Stimulated activated CD4-positive, alpha-beta T cell treated with anti-CD3 and anti-CD28 coated beads, Interleukin-2, amount 100 ng/mL, for 4 hours (primary cell): ENCODE measurements at places on chromosomes 16 and 17.

DNA sequence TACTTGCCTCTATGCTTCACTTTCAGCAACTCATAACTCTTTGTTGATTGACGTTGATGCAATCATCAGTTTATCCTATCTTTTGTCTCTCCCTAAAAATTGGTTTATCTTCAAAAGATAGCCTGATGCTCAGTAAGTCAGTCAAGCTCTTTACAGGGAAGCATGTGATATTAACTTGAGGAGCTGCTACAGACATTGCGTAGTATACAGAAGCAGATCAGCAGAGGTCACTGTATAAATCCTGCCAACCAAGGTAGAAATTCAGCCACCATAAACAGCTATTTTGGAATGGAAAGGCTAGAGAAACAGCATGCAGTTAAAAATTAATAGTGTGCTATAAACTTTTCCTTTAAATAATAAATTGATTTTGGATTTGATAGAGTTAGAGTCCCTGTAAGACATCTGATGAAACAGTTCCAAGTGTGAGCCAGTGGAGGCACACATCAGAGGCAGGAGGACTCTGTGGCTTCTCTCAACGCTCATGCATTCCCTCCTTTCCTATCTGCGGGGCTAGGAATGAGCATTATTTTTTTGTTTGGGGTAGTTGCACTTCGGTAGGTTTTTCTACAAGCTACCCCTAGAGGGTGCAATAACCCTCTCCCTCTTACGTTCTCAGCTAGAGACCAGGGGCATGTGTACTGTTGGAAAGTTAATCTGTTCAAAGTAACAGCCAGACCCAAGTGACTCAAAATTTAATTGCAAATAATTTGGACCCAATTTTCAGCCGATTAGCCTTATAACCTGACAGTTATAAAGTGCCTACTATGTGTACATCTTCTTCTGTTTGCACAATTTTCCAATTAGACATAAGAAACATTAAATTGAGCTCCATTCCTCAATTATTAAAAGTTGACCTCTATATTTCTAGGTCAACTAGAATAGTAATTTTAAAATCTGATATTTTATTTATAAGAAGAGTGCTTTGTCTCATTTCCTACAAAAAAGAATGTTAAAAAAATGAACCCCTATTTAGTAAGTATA, 647.7 kb upstream of the SOX9 start:
- DNase-seq: no peak

DNA sequence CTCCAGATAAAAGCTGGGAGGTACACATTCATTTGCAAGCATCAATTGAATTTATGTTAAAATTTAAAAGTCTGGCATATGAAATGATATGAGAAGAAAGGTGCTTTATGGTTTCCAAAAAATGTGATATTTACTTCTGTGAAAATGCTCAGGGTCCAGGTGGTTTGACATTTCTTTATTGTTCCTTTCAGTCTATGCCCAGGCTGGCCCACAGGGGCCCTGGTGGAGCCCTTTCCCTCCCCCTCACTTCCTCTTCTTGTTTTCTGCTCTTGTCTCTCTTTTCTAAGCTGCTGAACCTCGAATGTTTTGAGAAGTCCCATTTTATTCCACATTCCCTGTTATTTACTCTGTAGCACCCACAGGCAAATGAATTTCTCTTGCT, 127.8 kb downstream of the HS3ST3B1 start:
- DNase-seq: no peak

DNA sequence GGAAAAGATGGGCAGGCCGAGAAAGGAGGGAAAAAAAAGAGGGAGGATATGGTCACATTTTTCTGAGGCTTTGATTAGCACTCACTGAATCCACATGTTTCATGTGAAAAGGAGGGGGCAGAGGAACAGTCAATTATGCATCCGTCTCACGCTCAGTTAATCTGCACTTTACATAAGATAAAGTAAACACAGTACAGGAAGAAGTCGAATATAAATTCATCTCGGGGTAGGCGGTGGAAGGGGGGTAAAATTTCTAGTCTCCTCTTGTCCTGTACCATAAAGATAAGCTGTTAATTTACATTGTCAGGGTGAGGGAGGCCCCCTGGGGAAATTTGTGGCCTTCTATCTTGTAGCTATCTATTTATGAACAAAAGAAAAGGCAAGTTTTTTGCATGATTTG, 73.1 kb upstream of the CES5A start:
- DNase-seq: no peak

GRCh38 chr16:86557587-86557986, 2.6 kb upstream of the MTHFSD start:
- DNase-seq: no peak

- DNase-seq: no peak
Measured at GRCh38 chr16:53323924-53324323, 110.3 kb upstream of the RBL2 start.

DNA sequence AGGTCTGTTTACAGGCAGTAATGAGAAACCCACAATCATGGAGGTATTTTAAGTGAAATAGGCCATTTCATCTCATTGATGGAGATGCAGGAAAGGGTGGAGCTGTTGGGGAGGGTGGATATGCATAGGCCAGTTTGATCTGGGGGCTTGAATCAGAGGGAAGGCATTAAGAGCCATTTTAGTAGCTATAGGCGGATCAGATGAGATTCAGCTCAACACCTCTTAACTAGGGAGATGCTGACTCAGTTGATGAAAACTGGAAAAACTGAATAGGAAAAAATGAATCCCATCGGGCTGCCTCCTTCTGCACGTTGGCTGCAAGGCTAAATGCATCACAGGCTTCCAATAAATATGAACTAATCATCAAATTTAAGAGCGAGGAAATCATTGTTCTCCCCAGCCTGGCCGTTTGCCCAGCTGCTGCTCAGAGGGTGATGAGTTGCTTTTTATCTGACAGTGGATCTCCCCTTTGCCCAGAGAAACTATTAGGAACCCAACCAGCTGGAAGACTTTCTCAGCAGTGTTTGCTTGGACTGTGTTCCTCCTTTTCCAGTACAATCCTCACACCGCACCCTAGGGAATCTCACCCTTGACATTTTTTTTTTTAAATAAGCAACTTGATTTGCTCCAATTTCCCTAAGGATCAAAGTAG, 149.6 kb downstream of the SOX9 start:
- no peak for DNase-seq

DNA sequence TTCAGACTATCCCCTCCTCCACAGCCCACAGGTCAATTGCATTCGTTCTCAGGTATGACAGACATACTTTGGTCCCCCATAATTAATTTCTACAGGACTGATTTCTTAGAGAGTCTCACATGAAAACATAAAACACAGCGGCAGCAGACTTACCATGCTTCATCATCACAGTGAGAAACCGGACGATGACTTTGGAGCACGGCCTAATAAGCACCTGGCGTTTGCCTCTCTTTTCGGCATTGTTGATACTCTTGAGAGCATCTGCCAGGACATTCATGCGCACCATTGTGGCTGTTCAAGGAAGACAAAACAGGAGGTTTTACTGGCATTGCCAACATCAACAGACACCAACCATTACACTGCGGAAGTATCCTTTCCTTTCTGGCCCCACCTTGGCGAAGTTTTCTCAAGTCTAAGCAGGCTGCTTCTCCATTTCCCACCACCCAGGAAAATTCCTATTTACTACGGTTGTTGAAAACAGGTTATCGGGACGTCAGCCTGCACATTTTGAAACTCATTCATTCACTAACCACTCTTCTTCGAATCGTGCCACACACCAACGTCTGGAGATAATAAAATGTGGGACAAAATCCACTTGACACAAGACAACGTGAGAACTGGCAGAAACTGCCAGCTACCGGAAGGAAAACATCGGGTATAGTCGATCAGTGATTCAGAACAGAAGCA, 1.2 kb downstream of the RPS15A start:
- no peak for DNase-seq

GRCh38 chr16:89102041-89102471, 8.4 kb downstream of the ACSF3 start:
- DNase-seq: no peak
